ENCODE measurements at places on chromosomes 5 and 9.
A peak's percentile ranks its signal among the peaks of the same experiment; 100 is the strongest.

GRCh38 chr5:64688965-64689364 is 1.3 kb upstream of the SHISAL2B start:
- no peak for ATAC-seq

GRCh38 chr9:123225995-123226394 is 42.4 kb downstream of the STRBP start:
- ATAC-seq, result no peak

DNA sequence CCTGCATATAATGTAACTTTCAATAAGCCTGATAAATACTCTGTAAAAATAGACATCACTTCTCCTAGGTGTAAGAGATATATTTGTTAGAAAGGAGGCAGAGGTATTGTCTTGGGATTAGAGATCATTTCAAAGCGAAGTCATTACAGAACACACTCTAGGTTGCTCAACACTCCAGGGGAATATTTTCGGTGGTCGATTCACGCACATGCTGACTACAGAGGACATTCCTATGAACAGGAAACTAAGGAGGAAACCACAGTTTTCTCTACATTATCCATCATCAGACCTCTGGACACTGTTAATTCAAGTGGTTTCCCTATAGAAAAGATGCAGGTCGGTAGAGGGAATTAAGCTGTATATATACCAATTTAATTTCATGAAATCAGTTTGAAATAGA is 370.0 kb downstream of the NDUFS4 start:
- no peak for ATAC-seq

GRCh38 chr9:124511891-124512805 is 4.9 kb upstream of the NR5A1 start:
- no peak for ATAC-seq

DNA sequence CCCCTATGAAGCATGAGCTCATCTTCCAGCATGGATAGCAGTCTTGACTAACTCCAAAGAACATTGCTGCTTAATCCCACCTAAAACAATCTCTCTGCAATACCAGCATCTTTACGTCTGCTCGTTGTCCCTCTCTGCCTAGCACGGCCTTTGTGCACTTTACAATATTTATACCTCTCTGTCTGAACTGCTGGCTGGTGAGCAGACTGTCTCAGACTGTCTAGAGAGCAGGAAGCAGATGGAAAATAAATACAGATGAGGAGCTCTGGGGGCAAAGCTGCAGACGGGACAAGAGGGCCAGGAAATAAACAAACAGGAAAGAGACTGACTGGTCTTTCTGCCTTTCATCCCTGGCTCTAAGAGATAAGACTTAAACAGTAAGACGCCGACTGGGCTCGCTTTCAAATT is 224.8 kb downstream of the ENC1 start:
- no peak for ATAC-seq

DNA sequence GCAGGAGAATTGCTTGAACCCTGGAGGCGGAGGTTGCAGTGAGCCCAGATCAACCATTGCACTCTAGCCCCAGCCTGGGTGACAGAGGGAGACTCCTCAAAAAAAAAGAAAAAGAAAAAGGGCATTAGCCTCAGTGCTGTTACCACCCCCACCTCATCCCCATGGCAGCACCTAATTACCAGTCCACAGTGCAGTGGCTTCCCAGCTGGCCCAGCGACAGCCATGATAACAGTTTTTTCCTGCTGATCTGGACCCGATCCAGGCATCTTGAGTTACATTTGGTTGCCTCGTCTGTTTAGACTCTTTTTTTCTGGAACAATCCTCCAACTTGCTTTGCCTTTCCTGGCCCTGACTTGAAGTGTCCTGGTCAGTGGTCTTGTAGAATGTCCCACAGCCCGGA is 24.4 kb downstream of the NCS1 start:
- no peak for ATAC-seq

DNA sequence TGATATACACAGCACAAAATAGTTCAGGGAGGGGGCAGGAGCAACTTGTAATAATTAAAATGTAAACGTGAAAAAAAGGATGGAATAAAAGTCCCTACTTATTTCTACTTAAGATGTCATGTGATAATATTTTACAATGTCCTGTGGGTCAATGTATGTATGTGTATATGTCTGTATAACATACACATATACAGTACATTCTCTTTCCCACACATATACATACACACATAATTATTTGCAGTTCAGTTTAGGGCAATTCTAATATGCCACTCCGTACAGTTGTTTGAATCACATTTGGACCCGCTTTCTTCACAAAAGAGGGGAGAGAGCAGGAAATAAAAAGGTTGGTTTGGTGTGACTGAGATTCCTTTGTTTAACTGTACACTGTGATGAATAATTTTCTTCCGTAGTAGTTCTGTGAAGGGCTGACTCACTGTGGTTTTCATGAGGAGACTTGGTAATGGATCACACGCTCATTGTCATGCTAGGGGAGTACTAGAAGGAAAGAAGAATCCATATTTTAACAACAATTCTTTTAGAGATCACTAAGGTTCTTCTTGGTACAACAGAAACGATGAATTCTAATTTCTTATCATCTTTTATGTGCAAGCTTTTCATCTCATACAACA is 26.2 kb upstream of the ACOT12 start:
- ATAC-seq, result peak; percentile 96

GRCh38 chr9:86562691-86563090 is 208.5 kb upstream of the TUT7 start:
- ATAC-seq, result peak; percentile 42

DNA sequence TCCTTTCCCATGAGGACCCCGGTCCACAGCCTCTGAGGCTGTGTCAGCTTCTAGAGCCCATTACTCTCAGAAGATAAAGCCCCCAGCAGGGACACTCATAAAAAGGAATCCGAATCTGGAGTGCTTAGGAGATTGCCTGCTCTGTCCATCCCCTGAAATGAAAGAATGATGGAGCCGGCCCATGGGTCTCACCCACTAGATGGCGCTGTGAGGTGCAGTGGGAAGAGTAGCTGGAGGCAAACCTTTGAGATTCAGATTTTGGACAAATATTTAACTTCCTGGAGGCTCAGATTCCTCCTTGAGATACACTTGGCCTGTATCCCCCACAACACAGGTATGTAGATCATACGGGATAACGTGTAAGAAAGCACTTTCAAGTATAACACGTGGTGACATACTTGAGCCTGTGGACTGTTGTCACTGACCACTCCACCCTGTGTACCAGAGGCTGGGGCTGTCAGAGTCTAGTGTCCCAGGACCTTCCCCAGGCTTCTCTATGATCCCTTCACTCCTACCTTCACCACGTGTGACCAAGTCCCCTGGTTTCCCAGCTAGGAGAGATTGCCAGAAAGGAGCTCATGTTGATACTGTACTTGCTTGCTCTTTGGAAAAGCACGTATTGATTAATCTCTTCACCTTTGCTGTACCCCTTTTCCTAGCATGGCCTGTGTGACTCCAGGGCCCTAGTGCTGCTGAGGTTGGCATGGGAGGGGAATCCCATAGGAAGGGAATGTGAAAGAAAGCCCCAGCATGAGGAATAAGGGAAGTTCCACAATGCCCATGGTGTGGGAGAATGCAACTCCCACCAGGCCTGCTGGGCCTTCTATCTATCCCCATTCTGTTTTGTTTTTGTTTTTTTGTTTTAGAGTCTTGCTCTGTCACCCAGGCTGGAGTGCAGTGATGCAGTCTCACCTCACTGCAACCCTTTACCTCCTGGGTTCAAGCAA is 32.1 kb downstream of the TRMO start:
- ATAC-seq, result peak; percentile 49

DNA sequence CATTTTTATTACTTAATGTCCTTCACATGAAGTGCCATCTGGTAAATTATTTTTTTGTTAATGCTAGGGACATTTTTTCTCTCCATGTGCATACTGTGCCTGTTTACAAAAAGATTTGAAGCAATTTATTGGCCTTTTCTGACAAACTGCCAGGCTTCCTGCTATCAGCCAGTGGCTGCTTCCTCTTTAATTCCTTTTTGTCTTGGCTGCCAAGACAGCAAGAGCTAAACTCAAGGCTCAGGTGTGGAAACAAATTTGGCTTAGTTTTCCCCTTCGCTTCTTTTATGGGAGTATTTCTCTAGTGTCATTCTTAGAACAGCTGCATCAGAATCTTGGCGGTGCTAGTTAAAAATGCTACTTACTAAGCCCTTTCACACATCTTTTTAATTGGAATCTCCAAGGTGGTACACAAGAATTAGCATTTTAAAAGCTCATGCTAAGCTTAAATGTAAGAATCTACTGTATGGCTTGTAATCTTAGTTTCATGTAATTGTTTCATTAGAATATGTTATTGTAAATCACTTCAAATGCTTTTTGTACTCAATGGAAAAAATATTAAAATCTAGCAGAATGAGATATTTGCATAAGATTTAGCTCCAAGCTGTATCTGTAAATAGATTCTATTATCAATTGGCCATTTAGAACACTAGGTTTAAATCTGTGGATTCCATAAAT is 134.2 kb upstream of the RASGRF2 start:
- ATAC-seq, result no peak

GRCh38 chr9:78314953-78315870 is 18.3 kb downstream of the PSAT1 start:
- peak; percentile 13 for ATAC-seq

DNA sequence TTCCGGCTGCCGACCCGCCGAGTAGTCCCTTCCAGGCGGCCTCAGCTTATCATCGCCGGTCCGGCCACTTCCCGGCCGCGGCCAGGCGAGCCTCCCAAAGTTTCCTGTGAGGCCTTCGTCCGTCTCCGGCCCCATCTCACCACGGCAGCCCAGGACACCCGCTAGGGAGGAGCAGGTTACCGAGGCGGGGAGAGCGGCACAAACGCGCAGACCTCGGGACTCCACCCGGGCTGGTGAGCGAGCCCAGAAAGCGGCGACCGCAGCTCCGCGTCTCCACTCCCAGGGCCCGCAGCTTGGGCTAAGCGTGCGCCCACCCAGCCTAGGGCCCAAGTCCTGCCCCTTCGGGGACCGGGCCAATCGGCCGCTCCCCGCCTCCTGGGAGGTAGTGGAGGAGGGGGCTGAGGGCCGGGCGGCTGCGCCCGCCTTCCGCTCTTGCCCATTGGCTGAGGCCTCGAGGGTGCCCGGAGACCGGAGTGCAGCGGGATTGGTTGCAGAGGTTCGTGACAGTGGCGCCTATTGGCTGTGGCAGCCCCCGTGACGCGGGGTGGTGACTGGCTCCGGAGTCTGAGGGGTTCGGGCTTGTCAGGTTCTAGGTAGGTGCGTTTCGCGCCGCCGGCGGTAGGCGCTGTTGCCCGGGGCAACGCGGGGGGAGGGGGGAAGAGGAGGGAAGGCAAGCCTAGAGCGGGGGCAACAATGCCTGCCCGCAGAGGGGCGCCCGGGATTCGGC is 867 bp downstream of the FER start:
- ATAC-seq, result peak; percentile 98

- peak; percentile 28 for ATAC-seq
Measured at GRCh38 chr5:39005566-39006232, 68.5 kb downstream of the RICTOR start.

- ATAC-seq, result no peak
Measured at GRCh38 chr5:76522103-76522935, 100.9 kb downstream of the F2RL2 start.

- ATAC-seq, result no peak
Measured at GRCh38 chr5:97297704-97298091, 114.7 kb upstream of the RIOK2 start.

- ATAC-seq, result no peak
Measured at GRCh38 chr5:178320281-178320855, 87.8 kb upstream of the PHYKPL start.

DNA sequence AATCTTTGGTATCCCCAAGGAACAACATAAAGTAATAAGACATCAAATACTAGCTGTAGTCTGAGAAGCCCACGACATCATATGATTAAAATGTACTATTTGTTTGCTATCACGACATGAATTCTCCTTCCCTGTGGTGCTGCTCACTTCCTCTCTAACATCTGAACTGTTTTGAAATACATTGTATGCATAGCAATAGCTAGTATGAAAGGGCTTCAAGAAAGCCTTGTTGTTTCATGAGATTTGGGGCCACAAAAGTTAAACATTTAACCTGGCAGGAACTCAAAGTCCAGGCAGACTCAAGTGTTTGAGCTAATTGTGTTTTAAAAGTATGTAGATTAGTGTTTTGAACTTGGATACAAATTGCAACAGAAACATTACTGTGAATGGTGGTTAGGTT is 237.4 kb upstream of the PTGER4 start:
- ATAC-seq, result no peak

GRCh38 chr9:123360161-123361085 is 4.4 kb downstream of the CRB2 start:
- ATAC-seq, result peak; percentile 7

DNA sequence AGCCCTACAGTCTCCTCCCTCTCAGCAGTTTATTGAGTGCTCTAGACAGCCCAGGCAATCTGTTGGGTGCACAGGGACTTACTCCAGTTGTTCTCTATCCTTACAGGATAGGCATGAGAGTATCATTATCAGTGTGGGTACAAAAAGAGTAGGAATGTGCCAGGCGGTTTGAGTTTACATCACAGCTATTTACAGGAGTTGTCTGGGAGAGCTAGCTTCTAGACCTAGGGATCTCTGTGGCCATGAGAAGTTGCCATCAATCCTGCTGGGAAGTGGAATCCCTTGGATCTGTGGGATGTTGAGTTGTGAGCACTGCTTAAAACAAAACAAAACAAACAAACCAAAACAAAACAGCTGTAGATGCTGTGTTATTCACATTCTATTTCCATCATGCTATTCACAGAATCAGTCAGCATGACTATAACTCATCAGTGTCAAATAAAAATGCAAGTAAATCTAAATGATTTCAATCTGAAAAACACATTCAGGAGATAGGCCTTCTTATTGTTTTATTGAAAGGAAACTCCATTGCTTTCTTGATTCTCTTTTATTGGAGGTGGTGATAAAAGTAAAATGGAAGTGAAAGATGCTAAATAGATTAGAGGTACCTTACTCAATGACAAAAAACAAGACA is 552.4 kb upstream of the ZNF608 start:
- ATAC-seq, result no peak

GRCh38 chr5:127320032-127320965 is 29.7 kb downstream of the MEGF10 start:
- ATAC-seq, result no peak

- no peak for ATAC-seq
Measured at GRCh38 chr9:135948446-135948845, 12.7 kb downstream of the UBAC1 start.

GRCh38 chr5:17317473-17317872 is 100.0 kb downstream of the BASP1 start:
- no peak for ATAC-seq

DNA sequence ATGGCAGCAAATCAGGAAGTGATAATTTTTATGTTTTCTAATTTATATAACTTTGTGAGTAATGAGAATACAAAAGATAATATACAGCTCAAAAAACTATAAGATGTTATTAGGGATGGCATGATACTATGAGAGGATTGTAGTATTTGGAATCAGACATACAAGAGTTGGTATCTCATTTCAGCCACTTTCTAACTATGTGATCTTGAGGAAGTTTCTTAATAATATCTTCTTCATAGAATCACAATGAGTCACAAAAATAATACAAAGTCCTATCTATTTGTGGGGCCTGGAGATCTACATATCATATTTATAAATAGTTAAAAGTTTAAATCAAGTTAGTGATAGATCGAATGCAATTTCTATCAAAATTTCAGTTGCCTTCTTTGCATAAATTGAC is 23.7 kb upstream of the TMED7 start:
- no peak for ATAC-seq

- peak; percentile 55 for ATAC-seq
Measured at GRCh38 chr9:101387871-101388506, 3.2 kb upstream of the BAAT start.

GRCh38 chr5:40681363-40682153 is 1.8 kb downstream of the PTGER4 start:
- peak; percentile 1 for ATAC-seq

- ATAC-seq, result no peak
Measured at GRCh38 chr5:24245821-24246220, 399.0 kb downstream of the CDH10 start.

Data from esophagus mucosa (tissue), 1 donor.